ENCODE measurements at places on chromosomes 3 and 15. TPM values are rescaled to one million over a fixed set of nuclear protein-coding genes. Genes with fewer than 3 reads are reported as not detected.

DNA sequence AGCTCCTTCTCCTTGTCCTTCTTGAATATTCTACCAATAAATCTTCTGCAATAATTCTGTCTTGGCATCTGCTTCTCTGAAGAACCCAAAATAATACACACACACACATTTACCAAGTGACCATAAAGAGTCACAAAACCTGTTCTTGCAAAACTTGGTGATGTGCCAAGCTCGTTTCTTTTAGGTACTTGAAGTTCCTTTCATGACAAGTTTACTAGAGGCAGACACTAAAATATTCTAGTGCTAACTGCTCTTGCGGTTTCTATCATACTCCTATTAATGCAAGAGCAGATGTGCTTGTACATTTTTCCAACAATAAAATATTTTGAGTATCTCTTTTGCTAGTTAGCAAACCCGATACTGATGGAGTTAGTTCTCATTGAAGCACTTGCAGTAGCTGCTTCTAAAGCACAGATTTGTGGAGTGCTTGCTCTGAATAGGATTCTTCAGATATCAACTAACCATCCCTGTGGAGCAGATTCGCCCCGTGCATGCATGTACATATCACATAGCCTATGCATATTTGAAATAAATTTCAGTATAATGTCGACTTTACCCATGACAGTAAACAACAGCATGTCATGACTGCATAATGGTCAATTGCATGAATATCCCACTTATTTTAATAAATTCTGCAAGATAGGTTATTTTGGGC lies 23.2 kb downstream of the HHLA2 start:
- no peak for DNase-seq

The SERPINI2 gene
- total RNA-seq = not detected

The TM4SF18 gene
- total RNA-seq = not detected

DNA sequence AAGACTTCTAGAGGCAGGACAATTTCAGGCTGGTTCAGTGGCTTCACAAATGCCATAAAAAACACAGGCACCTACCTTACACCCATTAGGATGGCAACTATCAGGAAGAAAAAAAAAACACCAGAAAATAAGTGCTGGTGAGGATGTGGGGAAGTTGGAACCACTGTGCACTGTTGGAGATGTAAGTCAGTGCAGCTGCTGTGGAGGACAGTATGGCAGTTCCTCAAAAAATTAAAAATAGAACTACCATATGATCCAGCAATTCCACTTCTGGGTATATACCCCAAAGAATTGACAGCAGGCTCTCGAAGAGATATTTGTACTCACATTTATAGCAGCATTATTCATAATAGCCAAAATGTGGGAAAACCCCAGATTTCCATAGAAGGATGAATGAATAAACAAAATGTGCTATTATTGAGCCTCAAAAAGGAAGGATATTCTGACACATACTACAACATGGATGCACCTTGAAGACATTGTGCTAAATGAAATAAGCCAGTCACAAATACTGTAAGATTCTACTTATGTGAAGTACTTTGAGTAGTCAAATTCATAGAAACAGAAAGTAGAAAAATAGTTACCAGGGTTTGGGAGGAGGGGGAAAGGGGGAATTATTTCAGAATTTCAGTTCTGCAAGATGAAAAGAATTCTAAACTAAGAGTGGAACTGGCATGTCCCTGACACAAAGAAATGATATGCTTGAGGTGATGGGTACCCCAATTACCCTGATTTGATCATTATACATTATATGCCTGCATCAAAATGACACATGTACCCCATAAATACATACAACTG lies 40.9 kb downstream of the NR1D2 start:
- DNase-seq = no peak

The ARNT2 gene
- 22.9 TPM for total RNA-seq

The TNFSF10 gene
- total RNA-seq = 8.6 TPM

GRCh38 chr3:43810797-43811196 lies 120.1 kb downstream of the ABHD5 start:
- DNase-seq = no peak

DNA sequence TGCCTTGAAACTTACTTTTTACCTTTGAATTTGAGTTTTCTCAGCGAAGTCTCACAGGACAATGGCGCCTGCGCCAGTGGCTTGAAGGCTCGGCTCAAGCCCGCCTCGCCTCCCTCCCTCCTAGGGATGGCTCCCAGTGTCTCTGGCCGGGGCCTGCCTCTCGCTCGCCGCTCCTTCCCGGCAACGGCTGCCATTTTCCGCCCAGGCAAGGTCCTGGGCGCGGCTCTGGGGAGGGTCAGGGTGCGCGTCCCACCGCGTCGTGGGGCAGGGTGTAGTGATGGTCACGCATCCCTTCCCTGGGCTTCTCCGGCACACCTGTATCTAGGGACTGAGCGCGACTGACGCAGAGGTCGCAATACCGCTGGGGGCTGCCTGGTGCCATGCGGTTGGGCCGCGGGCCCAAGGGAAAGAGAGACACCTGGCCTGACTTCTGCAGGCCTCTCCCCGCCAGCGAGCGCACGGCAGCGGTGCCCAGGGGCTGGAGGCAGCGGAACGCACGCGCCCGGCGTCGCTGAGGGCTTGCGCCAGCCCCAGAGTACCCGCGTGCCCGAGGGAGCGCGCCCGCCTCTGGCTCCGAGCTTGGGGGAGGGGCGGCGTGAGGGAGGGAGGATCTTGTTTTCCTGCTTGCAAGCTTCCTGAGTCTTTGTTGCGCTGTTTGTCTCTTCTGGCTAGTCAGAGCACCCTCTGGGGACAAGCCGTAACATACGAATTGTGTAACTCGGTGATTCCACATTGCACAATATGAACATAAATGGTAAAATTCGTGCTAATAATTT lies 20.7 kb upstream of the FEM1B start:
- no peak for DNase-seq

The RETNLB gene
- not detected for total RNA-seq

The HTR3E gene
- not detected for total RNA-seq

The PLSCR1 gene
- 77.7 TPM for total RNA-seq

- DNase-seq = no peak
Observed at GRCh38 chr3:155934230-155934629, 63.8 kb downstream of the GMPS start.

The CCR1 gene
- total RNA-seq = not detected

DNA sequence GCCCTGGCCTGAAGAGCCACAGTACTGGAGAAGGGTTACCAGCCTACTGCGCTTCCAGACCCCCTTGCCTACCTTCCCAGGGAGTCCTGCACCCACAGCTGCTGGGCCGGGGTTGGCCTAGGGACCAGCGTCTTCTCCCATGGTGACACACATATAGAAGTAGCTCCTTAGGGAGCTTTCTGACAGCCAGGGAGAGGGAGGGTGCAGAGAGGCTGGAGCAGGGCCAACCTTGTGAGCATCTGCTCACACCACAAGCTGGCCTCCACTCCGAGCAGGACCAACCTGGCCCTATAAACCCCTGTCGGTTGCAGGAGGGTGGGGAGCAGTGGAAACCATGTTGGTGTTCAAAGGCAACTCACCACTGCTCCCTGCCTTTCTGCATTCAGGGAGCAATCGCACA lies 35.2 kb downstream of the SRPRB start:
- no peak for DNase-seq

The CYP1A2 gene
- total RNA-seq = not detected

- no peak for DNase-seq
Observed at GRCh38 chr15:75840659-75841058, 2.6 kb upstream of the UBE2Q2 start.

GRCh38 chr3:139533781-139534454 lies 5.6 kb downstream of the RBP1 start:
- DNase-seq = no peak

The KLHL6 gene
- total RNA-seq = not detected

The DUOXA2 gene
- total RNA-seq = not detected

The SLC25A36 gene
- total RNA-seq = 63.8 TPM

GRCh38 chr3:43773273-43774094 lies 82.7 kb downstream of the ABHD5 start:
- DNase-seq = no peak

- no peak for DNase-seq
Observed at GRCh38 chr15:93709708-93710107, 521.7 kb upstream of the MCTP2 start.
